ENCODE measurements at places on chromosomes 7 and 10.

DNA sequence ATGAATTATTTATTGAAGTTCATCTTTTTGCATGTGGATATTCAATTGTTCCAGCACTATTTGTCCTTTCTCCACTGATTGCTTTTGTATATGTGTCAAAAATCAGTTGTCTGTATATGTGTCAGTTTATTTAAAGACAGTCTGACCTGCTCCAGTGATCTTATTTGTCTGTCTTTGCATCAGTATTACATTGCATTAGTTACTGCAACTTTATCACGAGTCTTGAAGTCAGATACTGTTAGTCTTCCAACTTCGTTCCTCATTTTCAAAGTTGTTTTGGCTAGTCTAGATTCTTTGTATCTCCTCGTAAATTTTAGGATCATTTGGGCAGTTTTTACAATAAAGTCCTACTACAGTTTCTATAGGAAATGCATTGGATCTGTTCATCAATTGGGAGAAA is 166.4 kb downstream of the CELF2 start:
- DNase-seq, result no peak

- DNase-seq, result no peak
Observed at GRCh38 chr10:97974526-97975525, 55.6 kb downstream of the CRTAC1 start.

- DNase-seq, result no peak
Observed at GRCh38 chr7:2968176-2968575, 75.5 kb downstream of the CARD11 start.

- no peak for DNase-seq
Observed at GRCh38 chr7:113161050-113161449, 42.7 kb upstream of the SMIM30 start.

- DNase-seq, result no peak
Observed at GRCh38 chr7:154868921-154869320, 134.0 kb downstream of the PAXIP1 start.

DNA sequence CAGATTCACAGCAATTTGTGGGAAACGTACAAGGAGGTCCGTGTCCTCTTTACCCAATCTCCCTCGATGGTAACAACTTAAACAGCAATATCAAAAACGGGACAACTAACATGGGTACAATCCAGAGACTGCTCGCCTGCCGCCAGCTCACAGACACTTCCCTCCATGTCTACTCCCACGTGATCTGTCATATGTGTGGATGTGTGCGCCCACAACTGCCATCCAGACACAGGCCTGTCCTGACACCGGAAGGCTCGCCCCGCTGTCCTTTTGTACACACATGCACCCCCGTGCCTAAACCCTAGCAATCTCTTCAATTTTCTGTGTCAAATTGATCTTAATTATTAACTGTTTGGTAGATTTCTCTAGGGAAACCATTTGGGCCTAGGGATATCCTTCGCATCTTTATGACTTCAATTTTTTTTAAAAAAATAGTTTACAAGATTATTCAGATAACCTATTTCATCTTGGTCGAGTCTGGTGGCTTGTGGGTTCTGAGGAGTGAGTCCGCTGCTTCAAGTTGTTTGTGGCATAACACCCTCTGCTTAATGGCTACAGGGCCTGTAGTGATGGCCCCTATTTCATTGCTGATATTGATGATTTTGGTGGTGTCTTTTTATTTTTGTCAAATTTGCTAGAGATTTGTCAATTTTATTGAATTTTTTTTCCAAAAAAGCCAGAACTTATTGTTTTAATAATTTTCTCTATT is 260.6 kb downstream of the MAD1L1 start:
- no peak for DNase-seq

DNA sequence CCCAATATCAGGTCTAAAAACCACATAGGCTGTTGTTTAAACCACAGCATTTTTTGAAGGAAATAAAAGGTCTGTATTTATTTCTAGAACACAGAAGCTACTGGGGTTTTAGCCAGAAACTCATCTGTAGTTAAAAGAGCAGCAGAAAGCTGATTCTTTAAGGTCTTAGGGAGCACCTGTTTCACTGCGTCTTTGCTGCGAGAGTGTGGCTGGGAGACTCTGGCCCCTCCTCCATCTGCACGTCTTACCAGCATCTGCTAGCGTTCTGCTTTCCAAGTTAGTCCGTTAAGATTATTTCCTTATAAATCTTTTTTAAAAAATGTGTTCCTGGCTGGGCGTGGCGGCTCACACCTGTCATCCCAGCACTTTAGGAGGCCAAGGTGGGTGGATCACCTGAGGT is 95.9 kb downstream of the ADARB2 start:
- DNase-seq, result no peak

DNA sequence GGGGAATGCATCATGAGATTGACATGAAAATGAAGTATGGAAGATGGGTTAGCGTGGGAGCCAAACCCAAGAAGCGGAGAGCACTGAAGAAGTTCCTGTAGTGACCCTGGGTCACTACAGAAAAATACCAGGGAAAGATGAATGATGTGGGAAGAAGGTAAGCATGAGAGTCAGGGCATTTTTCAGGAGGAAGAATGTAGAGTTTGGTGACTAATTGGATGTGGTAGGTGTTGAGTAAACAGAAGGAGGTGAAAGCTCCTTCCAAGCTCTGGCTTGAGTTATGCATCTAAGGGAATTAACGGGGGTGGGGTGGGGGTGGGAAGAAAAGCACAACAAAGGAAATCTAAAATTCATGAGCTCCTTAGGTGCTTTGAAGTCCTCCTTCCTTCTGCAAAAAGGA is 238.1 kb upstream of the AOAH start:
- DNase-seq, result no peak

- no peak for DNase-seq
Observed at GRCh38 chr7:39386718-39387117, 179.5 kb upstream of the YAE1 start.

GRCh38 chr10:128643658-128644057 is 517.4 kb upstream of the MKI67 start:
- no peak for DNase-seq

- DNase-seq, result no peak
Observed at GRCh38 chr10:104613406-104613805, 27.7 kb upstream of the SORCS3 start.

GRCh38 chr10:20299034-20299736 is 483.0 kb downstream of the PLXDC2 start:
- DNase-seq, result no peak

DNA sequence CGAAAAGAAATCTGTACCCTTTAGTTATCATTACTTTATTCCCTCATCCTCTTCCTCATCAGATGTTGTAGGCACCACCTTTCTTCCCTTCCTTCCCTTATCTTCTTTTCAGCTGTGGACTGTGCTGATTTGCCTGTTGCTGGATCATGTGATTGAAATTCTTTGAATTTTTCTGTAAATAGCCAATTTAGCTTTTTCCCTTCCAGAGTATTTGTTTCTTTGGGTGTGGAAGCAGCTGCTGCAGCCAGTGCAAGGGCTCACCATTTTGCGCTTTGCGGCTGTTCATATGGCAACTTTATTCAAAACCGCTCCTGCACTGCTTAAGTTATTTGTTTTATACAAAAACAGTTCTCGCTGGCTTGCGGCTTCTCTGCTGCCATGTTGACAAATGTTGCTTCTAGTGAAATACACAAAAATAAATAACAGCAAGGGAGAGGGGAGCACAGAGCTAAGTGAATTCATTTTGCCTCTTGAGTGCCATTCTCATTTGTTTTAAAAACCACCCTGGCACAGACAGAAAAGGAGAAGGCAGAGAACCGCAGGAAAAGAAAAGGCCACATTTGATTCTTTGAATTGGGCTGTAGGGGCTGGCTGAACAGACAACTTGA is 151.2 kb downstream of the AUTS2 start:
- DNase-seq, result no peak

DNA sequence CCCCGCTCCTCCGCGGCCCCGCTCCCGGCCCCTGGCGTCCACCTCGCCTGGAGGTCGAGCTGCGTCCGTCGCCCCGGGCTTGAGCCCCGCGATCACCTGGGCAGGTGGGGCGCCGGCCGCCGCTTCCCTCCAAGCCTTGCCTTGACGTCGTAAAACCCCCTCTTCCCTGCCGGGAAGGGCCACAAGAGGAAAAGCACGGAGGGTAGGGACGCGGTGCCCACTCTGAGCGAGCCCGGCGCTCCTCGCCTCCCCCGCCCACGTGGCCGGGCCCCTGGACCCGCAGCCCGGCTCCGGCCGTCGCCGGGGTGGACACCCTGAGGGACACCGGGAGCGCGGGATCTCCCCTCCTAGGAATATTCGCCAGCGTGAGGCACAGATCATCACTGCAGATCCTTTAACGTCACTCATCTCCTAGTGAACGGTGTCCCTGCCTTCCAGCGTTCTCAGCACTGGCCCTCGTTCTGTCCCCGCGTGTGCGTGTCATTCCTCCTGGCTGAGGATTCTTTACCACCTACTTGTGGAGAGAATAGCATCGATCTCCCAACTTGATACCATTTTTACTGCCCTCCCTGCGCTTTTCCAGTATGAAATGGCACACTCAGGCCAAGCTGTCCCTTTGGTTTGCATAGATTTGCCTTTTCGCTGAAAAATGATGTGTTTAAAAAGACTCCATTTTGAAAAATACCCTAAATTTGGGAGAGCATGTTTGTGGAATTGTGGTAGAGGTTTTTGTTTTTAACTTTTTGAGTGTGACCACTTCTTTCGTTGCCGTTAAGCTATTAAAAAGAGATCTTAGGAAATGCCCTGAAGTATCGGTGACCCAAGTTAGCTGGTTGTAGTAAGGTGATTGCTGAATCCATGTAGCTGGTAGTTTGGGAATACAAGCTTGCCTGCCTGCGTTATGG is 649 bp downstream of the ACTR3B start:
- DNase-seq, result no peak

DNA sequence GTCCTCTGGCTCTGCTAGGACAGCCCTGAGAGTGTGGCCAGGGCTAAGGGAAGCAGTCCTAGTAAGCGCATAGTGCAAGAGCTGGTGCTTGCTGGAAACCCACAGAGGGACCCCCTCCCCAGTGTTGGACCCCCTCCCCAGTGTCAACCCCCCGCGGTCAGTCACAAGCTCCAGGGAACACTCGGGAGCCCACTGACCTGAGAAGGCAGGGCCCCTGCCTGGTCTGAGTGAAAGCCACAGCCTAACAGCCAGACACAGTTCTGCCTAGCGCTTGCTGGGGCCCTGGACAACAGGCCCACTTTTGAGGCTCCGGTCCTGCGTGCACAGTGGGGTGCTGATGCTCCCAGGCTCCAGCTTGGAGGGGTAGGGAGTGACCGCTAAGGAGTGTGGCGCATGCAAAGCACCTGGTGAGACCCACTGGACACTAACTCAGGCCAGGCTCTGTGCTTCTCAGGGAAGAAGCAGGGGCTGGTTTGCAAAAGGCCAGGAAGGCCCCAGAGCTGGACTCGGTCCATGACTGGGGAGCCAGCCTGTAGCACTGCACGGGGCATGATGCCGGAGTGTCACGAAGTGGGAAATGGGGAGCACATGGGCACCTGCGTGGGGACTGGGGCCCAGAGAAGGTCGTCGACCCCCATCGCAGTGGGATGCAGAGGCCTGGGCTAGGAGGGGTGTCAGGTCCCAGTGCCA is 175.8 kb upstream of the PPP2R2D start:
- no peak for DNase-seq

DNA sequence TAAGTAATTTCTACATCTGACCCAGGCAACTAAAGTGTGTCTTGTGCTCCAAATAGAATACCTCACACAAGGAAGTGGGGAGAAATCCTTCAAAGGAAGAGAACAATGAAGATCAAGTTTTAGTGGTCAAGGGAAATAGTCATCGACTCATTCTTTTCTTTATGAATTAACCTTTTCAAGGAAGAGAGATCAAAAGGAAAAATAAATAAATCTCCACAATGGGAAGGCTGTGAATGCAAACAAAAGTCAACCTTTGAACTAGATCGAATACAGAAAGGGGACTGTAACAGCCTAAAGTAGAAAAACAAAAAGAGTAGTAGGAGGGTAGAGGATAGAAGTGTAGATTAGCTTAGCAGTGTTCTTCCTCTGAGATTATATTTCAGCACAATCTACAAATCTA is 274.6 kb upstream of the COBL start:
- no peak for DNase-seq

GRCh38 chr7:12685550-12685949 is 1.9 kb upstream of the ARL4A start:
- no peak for DNase-seq

- no peak for DNase-seq
Observed at GRCh38 chr10:59557052-59557451, 152.6 kb downstream of the SLC16A9 start.

DNA sequence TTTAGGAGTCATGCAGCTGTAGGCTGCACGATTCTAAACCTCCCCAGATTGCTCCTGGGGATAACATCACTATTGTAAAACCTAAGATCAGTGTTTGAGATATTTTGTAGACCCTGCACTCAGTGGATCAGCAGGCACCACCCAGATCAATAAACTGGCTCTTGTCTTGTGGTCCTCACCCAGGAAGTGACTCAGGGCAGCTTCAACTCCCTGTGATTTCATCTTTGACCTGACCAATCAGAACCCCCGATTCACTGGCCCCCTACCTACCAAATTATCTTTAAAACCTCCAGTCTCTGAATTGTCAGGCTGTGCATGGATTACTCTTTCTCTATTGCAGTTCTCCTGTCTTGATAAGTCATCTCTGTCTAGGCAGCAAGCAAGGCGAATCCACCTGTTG is 25.7 kb downstream of the ARL5B start:
- no peak for DNase-seq

GRCh38 chr10:108608860-108609259 is 1314.5 kb downstream of the XPNPEP1 start:
- no peak for DNase-seq

- DNase-seq, result no peak
Observed at GRCh38 chr10:45282061-45282460, 33.3 kb downstream of the OR13A1 start.

GRCh38 chr7:100220586-100221230 is 959 bp downstream of the PVRIG start:
- DNase-seq, result no peak

- no peak for DNase-seq
Observed at GRCh38 chr7:87216701-87217508, 2.6 kb downstream of the TMEM243 start.

- DNase-seq, result no peak
Observed at GRCh38 chr7:90222811-90223725, 11.5 kb downstream of the STEAP2 start.

DNA sequence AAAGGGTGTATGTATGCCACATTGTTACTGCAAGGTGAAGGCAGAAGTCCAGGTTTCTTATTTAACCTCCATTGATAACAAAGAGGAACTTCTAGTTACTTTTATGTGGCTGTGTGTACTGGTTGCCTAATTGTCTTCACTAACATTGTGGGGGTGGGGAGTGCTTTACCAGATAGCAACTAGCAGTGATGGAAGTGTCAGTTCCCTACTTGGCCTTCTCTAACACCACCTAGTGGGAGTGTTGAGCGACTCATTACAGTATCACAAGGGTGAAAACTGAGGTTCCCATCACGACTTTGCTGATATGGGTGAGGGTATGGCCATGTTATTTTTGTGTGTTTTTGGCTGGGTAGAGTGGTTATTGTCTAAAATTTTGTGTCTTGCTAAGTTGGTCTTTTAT is 274.4 kb downstream of the THSD7A start:
- DNase-seq, result no peak
